ENCODE measurements at places on chromosomes 1 and 21.

DNA sequence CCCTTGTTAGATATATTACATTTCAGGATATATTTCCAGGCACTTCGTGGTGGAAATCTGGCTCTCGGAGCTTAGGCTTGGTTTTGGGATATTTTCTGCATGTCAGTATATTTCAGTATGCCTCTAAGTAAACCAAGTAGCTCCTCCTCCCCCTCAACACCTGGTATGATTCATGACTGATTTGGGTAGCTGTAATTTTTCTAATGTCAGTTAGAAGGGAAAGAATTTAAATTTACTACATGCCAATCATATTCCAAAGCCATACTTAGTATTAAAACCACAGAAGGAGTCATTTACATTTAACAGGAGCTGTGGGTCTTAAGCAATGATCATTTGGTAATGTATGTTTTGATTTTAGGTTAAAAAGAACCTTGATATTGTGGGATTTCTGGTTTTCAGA lies 40.6 kb downstream of the ST6GALNAC3 start:
- DNase-seq = no peak

DNA sequence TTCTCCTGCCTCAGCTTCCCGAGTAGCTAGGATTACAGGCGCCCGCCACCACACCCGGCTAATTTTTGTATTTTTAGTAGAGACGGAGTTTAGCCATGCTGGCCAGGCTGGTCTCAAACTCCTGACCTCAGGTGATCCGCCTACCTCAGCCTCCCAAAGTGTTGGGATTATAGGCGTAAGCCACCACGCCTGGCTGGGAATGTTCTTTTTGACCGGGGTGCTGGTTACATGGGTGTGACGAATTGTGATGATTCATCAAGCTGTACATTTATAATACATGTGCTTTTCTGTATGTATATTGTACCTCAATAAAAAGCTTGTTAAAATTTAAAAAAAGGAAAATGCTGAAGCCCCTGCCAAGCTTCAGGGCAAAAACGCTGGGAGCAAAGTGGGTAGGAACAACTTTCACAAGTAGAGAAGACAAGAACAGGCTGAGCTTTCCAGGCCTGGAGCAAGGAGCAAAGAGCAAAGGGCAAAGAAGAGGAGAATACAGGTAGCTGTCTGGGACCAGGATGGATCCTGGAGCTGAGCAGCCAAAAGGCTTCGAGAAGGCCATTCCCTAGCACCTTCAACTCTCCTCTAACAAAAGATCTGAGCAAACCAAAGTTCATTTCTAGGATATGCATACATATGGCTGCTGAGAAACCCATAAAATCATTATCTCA lies 20.5 kb upstream of the YRDC start:
- no peak for DNase-seq

- DNase-seq = no peak
These were observed 8.5 kb upstream of the ARF1 start for GRCh38 chr1:228073857-228074545.

GRCh38 chr1:37561133-37562132 lies 4.7 kb downstream of the DNALI1 start:
- DNase-seq = peak; percentile 53

DNA sequence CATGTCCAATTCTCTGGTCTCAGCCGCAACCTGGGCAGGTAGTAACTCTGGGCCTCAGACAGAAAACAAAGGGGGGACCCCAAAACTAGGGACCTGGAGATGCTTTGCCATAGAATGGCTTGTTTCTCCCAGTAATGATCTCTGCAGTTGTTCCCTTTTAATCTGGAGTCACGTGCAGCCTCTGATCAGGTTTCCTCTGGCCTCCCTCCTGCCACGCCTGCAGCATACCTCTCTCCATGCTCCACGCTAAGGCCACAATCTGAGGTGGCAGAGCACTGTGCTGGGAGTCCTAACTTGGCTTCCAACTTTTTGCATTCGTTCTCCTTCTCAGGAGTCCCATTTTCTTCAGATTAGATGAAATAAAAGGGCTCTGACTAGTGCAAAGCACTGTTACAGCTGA lies 1.9 kb downstream of the PABPC4 start:
- no peak for DNase-seq

- DNase-seq = no peak
These were observed 107.9 kb upstream of the RAB4A start for GRCh38 chr1:229162825-229163515.

DNA sequence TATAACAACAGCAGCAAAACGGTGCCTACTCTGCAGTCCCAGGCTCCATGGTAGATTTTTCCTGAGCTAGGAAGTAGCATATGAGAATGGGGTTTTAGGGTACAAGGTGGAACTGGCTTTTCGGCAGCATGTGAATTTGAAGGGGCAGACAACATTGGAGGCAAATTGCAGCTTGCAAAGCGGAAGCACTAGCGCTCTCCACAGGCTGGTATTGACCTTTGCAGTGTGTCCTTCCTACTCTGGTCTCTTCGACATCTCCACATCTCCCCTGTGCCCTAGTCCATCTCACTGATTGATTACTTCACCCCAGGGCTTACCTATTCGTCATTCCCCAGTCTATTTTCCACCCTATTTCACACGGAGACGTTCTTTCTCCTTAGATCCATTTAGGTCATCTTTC lies 13.0 kb downstream of the IGSF21 start:
- DNase-seq = no peak

GRCh38 chr1:47201179-47201578 lies 11.3 kb upstream of the PDZK1IP1 start:
- no peak for DNase-seq

DNA sequence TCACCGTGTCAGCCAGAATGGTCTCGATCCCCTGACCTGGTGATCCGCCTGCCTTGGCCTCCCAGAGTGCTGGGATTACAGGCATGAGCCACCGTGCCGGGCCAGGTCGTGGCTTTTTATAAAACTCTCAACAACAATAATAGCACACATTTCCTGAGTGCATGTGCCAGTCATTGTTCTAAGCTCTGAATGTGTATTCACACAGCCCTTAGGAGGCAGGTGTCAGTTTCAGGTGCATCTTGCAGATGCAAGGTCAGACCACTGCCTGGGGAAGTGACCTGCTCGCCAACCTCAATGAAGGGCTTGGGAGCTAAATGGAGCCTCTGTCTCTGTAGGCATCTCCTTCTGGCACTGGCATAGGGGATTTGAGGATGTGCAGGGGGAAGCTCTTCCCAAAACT lies 1.6 kb upstream of the LEFTY2 start:
- DNase-seq = no peak

- DNase-seq = no peak
These were observed 2.4 kb upstream of the PDXK start for GRCh38 chr21:43716376-43717165.

- no peak for DNase-seq
These were observed 28.3 kb downstream of the LAMC1 start for GRCh38 chr1:183051546-183051945.

GRCh38 chr1:183739082-183739481 lies 65.8 kb upstream of the RGL1 start:
- no peak for DNase-seq

GRCh38 chr21:37101384-37101783 lies 28.3 kb downstream of the TTC3 start:
- no peak for DNase-seq

DNA sequence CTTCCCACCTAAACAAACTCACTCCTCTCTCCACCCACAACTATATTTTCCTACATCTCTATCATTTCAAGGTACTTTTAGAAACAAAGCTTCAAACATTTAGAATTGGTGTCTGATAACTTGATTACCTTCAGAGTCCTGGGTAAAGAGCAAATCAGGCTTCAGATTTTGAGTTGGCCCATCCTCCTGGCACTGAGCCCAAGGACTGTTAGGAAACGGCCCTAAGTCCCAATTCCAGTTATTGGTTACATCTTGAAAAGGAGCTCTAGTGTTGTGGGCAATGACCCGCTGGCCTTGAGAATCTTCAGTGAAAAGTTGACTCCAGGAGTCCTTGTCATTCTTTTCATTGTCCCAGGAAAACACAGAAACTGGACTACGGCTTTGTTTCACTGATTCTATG lies 15.1 kb downstream of the MTFR1L start:
- no peak for DNase-seq

GRCh38 chr1:113786069-113786468 lies 26.2 kb downstream of the RSBN1 start:
- no peak for DNase-seq

All from hematopoietic multipotent progenitor cell treated with erythropoietin and hydrocortisone succinate and interleukin-3 and kit ligand, for 15 days (in vitro differentiated cells).